Stimulated activated CD8-positive, alpha-beta memory T cell treated with anti-CD3 and anti-CD28 coated beads, Interleukin-4, amount 100 ng/mL, for 1 hour (primary cell): ENCODE measurements at places on chromosomes 3 and 15.
A peak's percentile ranks its signal among the peaks of the same experiment; 100 is the strongest.

DNA sequence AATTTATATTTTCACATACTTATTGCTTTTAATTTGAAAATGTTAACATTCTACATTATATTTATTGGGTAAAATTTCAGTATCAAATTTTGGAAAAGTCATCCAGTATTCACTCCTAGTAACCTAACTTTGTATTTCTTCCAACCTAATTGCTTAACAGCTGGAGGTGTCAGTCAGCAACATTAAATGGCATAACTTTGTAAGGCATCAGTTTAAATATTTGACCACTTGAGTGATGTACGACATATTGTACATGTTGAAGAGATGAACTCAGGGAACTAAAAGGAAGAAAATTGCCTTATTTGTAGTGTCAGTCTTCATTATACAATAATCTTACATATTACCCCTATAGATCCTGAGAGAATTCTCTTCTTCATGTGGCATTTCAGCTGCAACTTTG is 326.8 kb downstream of the NAALADL2 start:
- no peak for DNase-seq

GRCh38 chr3:142150271-142150670 is 927 bp upstream of the TFDP2 start:
- no peak for DNase-seq

DNA sequence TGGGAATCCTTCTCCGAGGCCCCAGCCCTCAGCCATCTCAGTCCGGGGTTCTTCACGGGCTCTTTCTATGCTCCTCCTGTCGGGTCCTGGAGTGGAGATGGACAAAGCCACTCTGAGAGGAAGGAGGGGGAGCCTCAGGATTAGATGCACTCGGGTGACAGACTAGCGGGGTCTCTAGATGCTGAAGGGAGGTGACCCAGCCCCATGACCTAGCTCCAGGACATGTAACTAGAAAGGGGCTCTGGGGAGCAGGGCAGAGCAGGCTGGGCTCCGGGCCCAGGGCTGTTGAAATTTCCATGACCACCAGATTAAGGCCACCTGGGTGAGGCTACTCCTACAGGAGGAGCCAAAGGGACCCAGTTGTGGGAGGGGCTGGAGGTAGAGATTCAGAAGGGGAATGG is 14.8 kb upstream of the SKIC8 start:
- DNase-seq = no peak

DNA sequence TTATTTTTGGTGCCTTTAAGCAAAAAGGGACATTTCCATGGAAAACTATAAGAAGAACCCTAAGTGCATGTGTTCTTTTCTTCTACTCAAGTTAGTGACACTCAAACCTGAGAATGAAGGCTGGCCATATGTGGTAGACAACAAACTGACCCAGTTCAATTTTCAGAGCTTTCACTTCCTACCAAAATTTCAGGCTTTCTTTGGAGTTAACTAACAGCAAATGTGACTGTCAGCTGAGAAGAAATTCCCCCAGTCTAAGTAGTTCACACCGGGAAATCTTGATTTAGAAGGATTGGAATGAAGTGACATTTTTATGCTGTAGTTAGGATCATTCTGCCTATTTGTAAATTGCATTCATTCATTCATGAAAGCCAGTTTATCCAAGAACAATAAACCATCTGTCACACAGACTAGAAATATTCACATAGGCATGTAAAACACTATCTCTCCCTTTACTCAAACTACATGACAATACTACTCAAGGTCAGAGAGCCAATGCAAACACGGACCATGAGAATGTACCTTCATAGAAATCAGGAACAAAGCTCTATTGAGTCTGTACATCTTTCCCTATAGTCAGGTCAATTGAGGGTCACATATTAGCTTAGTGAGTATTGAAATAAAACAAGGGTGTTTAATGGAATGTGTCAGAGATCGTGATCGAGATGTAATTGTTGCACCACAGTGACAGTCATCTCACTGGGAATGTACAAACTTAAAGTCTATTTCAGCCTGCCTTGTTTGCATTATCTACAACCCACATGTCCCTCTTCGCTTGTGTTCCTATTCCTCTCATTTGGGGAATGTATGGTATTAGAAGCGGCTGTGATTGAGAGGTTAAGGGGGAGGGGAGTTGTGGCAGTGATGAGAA is 113.8 kb upstream of the TGFBR2 start:
- no peak for DNase-seq

DNA sequence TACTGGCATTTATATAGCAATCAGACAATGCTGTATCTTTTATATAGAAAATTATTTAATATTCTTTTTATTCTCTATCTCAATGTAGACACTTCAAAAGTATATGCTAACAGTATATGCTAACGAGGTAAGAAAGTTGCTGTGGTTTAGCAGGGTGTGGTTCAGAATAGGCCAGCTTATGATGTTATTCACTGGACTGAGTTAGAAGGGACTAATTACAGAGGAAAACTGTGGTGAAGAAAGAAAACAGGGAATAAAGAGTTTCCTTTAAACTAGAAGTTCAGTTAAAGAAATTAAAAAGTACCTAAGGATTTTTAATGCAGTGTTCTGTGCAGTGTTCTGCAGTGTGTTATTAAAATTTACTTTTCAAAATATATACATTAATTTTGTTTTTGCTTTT is 59.4 kb downstream of the MYO9A start:
- DNase-seq = no peak

- DNase-seq = no peak
Observed at GRCh38 chr3:15273227-15273626, 59.2 kb downstream of the SH3BP5 start.

- DNase-seq = no peak
Observed at GRCh38 chr15:29682781-29683180, 139.5 kb downstream of the TJP1 start.

DNA sequence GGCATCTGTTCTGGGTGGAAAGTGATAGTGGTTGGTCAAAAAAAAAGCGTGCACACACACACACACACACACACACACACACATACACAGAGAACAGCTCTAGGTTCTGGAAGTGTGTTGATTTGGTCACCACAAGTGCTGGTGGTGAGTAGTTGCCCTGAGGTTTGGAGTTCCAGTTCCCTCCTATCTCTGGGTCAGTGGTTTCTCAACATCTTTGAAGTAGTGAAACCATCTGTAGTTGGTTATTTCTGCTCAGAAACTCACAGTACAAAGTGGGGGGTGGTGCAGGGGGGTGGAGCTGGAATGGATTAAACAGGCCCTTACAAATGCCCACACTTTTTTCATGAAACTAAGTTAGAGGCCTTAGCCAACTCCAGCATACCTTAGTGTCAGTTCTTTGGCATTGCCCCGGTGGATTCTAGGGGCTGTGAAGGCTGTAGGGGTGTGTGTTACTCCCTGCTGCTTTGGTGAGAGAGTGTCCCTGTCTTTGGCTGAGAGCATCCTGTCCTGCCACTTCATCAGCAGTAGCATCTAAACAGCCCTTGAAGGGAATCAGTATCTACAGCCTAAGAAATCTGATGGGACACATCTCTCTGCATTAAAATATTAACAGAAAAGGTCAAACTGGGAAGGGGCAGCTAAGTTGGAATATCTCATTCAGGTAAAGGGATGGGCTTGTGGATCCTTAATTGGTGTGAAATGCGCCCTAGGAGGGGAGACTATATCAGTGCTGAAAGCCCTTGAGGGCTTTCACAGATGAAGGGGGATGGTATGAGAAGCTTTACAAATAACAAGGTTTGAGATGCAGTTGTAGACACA is 20.6 kb downstream of the SMAD3 start:
- no peak for DNase-seq

DNA sequence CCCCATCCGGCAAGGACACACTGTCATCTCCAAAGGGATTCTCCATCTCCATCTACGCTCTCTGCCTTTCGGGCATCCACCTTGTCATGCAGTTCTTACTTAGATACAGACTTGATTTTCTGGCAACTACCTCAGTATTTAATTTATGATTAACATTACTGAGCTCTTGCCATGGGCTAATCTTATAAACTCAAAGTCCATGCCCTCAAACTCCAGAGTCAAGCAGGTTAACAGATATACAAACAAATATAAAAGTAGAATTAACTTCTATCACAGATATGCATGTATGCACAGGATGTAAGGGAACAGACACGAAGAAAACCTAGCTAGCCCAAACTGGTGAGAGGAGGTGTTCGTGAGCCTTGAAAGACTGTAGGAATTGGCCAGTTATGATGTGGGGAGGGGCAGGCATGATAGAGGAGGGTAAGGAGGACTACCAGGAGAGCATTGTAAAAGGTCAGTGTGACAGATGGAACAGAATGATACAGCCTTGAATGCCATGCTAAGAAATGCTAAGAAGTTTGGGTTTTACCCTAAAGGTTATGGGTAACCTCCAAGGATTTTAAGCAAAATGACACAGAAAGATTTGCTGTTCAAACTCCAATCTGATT is 334.3 kb downstream of the ULK4 start:
- DNase-seq = no peak

DNA sequence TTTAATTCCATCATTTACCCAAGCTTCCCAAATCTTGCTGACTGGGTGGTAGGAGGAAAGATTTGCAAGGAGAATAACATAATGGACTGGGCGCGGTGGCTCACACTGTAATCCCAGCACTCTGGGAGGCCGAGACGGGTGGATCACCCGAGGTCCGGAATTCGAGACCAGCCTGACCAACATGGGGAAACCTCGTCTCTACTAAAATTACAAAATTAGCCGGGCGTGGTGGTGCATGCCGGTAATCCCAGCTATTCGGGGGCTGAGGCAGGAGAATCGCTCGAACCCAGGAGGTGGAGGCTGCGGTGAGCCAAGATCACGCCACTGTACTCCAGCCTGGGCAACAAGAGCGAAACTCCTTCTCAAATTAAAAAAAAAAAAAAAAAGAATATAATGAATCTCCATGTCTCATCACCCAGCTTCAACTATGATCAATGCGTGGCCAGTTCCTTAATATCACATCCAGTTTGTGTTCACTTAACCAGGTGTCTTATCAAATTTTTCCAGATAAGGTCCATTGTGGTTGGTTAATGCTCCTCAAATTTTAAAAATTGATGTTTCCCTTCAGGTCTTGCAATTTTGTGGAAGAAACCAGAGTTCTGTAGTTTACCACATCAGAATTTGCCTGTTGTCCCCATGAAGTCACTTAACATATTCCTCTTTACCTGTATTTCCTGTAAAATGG is 1.3 kb upstream of the ABCF3 start:
- no peak for DNase-seq

- DNase-seq = no peak
Observed at GRCh38 chr15:72271221-72271620, 1.1 kb downstream of the PARP6 start.

DNA sequence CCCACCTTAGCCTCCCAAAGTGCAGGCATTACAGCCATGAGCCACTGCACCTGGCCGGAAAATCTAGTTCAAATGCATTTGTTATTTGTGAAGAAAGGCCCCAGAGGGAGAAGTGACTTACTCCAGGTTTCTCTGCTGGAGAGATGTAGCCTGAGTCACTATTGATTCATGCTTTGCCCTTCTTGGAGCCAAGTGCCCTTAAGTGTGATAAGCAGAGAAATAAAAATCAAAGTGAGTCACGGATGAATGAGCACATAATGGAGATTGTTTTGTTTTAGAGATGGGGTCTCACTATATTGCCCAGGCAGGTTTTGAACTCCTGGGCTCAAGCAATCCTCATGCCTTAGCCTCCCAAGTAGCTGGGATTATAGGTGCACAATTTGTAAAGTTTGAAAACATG is 33.1 kb downstream of the CDC25A start:
- DNase-seq = no peak

DNA sequence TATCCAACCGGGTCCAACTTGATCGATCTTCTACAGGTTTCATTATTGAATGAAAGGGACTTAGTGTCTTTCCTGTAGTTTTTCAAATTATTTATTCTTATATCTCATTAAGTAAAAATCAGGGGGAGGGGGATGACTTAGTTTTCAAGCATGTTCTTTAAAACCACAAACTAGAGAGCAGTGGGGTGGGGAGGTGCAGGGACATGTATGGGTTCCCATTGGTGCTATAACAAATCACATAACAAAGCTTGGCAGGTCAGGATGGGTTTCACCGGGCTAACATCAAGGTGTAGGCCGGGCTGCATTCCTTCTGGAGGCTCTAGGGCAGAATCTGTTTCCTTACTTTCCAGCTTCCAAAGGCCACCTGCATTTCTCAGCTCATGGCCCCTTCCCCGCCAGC is 32.7 kb downstream of the CCNL1 start:
- DNase-seq = no peak

DNA sequence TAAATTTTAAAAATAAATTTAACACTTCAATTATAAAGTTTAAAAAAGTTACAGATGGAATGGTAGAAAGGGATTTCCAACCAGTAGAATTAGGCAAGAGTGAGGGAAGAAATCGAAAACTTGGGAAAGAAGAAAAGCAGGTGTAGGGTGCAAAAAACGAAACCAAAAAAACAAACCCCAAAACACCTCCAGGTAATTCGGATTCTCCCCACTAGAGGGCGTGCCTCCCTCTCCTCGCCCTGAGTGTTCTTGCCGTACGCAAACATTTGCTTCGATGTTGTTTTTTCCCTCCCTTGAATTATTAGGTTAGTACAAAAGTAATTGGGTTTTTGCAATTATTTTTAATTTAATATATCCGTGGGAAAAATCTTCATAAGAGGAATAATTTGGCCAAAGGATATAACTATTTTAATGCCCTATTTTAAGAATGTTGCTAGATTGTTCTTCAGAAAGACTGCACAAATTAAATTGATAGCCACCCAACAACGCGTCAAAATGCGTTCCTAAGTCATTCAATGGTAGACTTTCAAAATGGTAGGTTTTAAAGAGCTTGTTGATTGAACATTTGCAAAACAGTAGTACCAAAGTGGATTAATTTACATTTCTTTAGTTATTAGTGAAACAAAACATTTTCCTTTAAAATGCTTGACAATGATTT is 63.7 kb downstream of the SLC30A4 start:
- DNase-seq = peak; percentile 74

- DNase-seq = peak; percentile 4
Observed at GRCh38 chr3:67790043-67790442, 135.6 kb upstream of the SUCLG2 start.

DNA sequence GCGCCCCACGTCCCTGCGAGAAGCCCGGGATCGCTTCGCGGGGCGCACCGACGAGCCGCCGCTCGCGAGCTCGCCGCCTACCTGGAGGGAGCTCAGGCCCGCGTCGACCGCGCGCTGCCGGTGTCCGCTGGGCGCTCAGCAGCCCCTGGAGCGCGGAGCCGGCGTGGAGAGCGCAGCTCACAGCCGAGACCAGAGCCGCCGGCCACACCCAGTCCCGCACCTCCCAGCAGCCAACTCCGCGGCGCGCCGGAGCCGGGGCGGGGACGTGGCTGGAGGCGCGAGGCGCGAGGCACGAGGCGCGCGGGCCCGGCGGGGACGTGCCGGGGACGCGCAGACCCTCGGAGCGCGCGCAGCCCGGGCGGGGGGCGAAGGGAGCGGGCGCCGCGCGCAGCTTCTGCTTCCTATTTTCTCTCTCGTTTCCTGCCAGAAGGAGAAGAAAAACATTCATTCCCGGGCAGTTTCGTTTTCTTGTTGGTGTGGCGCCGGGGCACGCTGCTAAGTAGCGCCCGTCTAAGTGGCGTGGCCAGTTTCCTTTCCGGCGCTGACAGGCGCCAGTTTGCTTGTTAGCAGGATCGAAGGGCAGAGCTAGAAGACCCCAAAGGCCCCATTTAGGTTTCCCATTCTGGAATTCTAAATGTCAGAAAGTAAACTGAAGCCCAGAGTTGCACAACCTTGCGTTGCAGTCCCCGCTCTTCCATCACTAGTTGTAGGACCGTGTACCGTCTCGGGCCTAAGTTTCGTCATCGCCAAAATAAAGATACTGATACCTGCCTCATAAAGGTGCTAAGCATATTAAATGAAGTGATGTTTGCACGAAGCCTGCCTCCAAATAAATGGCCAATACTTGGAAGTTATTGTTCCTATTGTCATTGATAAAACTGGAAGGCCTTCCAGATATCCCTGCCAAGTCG is at the start of gene GNB4:
TSS of gene GNB4 (minus strand) at position 206 of the 911 bp plus-strand sequence. CDS start 25,270 bp downstream, outside the sequence.
- no peak for DNase-seq

- no peak for DNase-seq
Observed at GRCh38 chr15:37107071-37107743, 6.9 kb upstream of the MEIS2 start.

GRCh38 chr3:5767304-5767703 is 579.8 kb downstream of the EDEM1 start:
- DNase-seq = no peak
